ENCODE measurements at places on chromosomes 4 and X.
A peak's percentile ranks its signal among the peaks of the same experiment; 100 is the strongest.

DNA sequence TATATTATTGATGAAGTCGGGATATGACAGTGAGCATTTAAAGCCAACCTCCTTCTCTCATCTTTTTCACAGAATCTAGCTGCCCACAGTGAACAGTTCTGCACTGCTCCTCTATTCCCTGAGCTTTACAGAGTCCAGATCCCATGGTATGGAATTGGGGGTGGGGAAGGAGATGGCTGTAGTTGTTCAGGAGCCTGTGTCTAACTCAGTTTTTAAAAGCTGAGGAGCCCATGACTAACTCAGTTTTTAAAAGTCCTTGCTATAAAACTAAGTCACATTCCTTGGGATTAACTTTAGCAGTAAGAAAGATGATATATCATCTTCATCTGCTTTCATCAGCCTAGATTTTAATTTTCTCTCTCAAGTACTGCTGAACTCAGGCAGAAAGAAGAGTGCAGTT, 96.4 kb upstream of the STIM2 start:
- DNase-seq, result no peak

GRCh38 chr4:131248314-131248713, 1900.8 kb upstream of the PCDH10 start:
- no peak for DNase-seq

DNA sequence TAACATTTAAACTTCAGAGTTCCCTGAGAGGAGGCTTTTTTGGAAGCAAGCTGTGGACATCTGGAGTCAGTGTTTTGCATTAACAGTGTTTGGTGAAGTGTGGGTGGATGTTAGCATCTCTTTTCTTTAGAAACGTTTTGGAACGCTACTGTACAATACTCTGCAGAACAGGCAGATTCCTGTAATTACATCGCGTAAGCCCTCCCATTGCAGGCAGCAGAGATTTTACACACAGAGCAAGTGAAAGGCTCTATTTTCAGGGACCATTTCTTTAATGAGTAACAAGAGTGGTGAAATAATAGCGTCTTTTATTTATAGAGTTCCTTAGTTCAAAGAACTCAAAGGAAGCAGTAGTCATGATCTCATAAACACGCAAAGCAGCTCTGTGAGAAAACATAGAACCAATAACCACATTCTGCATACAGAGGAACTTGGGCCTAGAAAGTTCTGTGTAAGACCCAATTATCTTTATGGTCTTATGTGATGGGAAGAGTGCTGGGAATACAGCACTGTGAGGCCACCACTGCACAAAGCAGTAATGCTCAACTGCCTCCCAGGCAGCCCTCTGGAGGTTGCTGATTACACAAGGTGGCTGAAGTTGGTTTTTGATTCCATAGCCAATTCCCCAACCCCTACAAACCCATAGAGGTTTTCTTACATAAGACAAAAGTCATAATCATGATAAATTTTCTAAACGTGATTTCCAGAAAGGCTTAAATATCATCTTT, 298.7 kb upstream of the EPHA5 start:
- DNase-seq, result no peak

GRCh38 chr4:148800940-148801339, 358.7 kb upstream of the NR3C2 start:
- DNase-seq, result no peak

GRCh38 chr4:94274912-94275311, 67.2 kb downstream of the SMARCAD1 start:
- DNase-seq, result no peak

- DNase-seq, result no peak
These were observed 157.2 kb downstream of the ATP10D start for GRCh38 chr4:47642191-47642830.

DNA sequence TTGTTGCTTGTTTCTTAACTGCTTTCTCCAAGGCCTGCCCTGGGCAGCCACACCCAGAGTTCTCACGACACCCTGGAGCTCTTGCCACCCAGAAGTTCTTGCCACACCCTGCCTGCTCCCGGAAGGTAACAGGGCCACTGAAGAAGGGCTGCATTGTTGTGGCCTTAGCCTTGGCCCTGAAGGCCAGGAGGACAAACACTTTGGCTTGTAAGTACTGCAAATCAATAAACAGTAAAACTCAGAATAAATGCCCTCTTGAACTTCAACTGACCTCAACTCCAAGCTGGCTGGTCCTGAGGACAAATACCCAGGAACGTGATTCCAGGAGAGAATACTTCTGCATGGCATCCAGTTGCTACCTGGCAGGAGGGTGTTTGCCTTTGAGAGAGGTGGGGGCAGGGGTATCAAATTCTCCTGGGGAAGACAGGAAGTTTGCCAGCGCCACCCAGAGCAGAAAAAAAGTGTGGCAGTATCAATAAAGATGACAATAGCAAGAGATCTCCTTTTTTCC, 54.1 kb downstream of the TLR10 start:
- peak; percentile 14 for DNase-seq

GRCh38 chr4:106996490-106996889, 39.6 kb downstream of the DKK2 start:
- no peak for DNase-seq

DNA sequence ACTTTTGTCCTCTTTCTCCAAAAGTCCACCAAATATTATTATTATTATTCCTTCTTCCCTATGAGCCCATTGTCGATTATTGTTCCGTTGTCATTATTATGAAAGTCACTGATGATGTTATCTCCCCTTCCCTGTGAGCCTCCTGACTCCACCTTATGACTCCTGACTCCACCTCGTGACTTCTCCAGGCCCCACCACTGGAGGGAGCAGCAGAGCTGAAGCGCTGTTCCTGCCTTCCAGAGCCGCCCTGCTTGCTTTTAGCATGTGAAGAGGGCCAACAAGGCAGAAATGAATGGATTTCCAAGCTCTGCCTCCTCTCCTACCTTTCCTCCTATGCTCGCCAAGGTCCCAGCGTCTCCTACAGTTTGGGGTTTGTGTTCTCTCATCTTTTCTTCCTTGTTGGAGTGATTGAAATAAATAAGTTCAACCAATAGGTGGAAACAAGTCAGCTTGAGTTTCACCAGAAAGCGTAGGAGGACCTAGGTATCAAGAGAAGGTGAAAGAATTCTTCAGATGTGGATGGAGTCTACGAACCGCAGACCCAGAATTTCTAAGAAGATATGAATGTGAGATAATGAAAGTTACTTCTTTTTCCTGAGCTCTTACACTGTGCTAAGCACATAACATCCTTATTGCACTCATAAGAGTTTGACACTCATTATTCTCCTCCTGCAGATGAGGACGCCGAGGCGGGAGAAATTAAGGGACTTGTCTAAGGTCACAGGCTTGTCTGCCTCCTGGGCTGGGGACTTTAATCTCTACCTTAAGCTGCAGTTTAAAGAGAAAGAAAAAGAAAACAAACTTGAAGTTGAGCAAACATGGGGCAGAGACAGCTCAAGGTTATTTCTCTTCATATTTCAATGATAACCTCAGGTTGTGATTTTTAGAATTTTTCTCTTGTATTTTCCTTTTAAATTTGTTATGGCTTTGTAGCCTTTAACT, 26.1 kb downstream of the IGSF1 start:
- DNase-seq, result no peak

DNA sequence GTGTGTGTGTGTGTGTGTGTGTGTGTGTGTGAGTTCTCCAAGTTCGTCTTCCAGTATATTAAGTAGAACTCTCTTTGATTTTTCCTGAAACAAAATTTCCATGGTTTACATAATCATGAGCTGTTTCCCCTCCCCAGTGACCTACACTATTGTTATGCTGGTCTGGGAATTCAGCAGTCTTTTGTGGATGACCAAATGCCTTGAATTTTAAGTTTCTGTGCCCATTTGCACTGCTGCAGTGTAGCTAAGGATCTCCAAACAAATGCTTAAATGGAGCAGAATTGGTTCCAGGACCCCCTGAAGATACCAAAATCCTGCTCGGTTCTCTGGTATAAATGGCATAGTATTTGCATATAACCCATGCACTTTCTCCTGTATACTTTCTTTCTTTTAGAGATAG, 77.2 kb upstream of the SLC34A2 start:
- DNase-seq, result no peak
